Activated CD4-positive, alpha-beta T cell treated with anti-CD3 and anti-CD28 coated beads, Interleukin-2, amount 50 U/mL, for 4 hours (primary cell): ENCODE measurements at places on chromosomes 4 and X.

- no peak for DNase-seq
Measured at GRCh38 chr4:73831569-73831968, 4.9 kb upstream of the CXCL6 start.

GRCh38 chr4:40579983-40580382, 49.7 kb downstream of the RBM47 start:
- no peak for DNase-seq

GRCh38 chr4:164442180-164442579, 311.8 kb upstream of the SMIM31 start:
- DNase-seq: no peak

- DNase-seq: no peak
Measured at GRCh38 chr4:184382189-184382846, 92.0 kb downstream of the IRF2 start.

GRCh38 chr4:76953956-76954355, 4.4 kb downstream of the SEPTIN11 start:
- no peak for DNase-seq

- no peak for DNase-seq
Measured at GRCh38 chr4:87530868-87531267, 1.7 kb upstream of the SPARCL1 start.

- no peak for DNase-seq
Measured at GRCh38 chr4:160299608-160300007, 1196.7 kb downstream of the RAPGEF2 start.

DNA sequence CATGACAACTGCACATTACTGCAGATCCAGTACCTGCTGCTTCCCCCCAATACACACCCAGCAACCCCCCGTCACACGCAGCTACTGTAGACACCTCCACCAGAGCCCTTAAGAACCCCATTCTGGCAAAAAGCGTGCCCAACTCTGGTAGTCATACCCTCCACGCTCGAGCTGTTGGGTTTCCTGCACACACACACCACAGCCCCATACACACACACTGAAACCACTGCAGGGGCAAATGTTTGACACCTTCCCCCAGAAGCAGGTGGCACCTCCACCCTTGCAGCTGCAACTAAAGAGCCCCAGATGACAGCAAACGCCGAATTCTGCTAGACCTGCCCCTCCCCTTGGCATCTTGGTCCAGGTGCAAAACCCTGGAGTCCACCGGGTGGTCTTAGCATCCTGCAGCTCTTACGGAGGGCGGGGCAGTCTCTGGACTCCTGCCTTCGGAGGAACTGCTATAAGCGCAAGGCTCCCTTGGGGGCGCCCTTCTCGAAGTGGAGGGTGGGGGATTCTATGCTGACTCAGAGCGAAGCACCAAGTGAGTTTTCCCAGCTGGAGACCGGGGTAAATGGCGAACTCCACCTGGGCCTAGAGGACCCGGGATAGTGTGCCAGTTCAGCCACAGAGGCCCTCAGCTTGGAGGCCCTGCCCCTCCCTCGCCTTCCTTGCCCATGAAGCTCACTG, 1.5 kb downstream of the FRMPD3 start:
- no peak for DNase-seq

DNA sequence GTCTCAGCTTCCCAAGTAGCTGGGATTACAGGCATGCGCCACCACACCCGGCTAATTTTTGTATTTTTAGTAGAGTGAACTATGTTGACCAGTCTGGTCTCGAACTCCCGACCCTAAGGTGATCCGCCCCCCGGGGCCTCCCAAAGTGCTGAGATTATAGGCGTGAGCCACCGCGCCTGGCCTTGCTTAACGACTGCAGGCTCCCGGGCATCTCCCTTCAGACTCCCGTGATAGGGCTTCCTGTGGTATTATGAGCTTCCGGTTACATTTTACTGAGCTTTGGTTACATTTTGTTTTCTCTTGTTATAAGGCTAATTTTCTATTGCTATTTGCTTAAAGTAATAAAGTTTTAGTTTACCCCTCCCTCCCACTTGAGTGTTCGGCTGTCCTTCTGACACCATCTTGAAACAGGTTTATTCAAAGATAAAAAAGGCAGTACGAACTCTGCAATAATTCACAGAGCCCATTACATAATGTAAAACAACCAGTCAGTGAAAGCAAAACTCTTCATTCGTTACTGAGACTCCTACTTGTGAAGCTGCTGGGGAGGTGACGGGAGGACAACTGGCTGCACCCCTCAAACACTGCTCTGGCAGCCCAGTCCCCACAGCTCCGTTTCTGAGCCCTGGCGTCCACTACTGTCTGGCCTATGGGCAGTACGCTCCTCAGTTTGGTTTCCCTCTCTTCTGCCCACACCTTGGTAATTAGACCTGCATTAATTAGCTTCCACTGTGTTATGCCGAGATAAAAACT, 795.7 kb upstream of the SLIT2 start:
- DNase-seq: no peak

DNA sequence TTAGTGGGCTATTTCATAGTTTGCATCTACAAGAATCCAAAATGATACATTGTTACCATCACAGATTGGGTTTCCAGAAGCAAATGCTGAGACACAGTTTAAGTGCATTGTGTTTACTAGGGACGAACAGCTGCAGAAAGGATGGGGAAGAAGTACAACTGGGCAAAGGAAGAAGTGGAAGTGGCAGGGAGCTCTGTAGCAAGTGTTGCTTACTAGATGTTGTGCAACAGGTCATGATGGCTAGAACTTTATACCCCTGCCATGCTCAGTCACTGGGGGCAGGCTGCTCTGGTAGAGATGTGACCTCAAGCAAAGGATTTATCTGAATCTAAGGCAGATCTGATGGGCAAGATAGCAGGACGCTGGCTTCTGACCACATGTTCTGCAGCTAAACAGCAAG, 76.1 kb upstream of the EMCN start:
- DNase-seq: no peak

GRCh38 chr4:183284965-183285364, 35.1 kb downstream of the CLDN22 start:
- no peak for DNase-seq

GRCh38 chr4:139609647-139610046, 53.6 kb upstream of the SETD7 start:
- DNase-seq: no peak

- no peak for DNase-seq
Measured at GRCh38 chrX:69298466-69299140, 133.3 kb upstream of the PJA1 start.

DNA sequence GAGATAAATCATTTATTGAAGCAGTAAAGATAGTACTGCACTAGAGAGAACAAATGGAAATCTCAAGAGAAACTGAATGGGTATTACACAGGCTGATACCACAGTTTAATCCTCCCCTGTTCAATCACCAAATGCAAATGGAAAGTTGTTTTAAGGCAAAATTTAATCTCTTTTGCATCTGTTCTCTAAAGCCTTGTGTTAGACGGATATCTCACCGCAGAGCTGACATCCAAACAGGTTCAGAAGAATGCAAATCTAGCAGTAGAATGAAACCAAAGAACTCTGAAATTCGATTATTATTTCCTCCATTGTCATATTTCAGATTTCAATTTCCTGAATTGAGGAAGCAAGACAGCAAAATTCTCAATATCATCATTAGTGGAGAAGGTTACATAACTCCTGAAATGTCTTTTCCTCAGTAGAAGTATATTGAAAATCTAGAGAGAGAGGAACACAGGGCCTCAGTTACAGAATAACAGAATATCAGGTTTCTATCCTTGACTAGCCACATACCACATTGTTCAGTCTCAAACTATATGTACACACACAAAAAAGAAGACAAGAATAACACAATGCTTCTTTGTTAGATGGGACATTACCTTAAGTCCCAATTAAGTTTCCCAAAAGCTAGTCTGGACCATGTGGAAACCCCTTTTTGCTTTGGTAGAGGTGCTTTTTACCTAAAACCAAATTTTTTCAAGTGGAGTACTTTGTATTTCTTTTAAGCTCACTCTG, 94.1 kb upstream of the BANK1 start:
- DNase-seq: no peak

GRCh38 chr4:99330648-99331047, 9.4 kb upstream of the ADH1B start:
- no peak for DNase-seq

- DNase-seq: no peak
Measured at GRCh38 chr4:176186671-176187395, 8.6 kb downstream of the SPATA4 start.

GRCh38 chr4:55312489-55313101, 33.4 kb upstream of the SRD5A3 start:
- DNase-seq: peak; percentile 14

GRCh38 chrX:122094611-122095010, 1047.2 kb downstream of the GLUD2 start:
- no peak for DNase-seq

GRCh38 chr4:110165382-110166286, 32.8 kb downstream of the ELOVL6 start:
- peak; percentile 53 for DNase-seq

GRCh38 chr4:99714179-99714578, 56.6 kb upstream of the C4orf54 start:
- no peak for DNase-seq

DNA sequence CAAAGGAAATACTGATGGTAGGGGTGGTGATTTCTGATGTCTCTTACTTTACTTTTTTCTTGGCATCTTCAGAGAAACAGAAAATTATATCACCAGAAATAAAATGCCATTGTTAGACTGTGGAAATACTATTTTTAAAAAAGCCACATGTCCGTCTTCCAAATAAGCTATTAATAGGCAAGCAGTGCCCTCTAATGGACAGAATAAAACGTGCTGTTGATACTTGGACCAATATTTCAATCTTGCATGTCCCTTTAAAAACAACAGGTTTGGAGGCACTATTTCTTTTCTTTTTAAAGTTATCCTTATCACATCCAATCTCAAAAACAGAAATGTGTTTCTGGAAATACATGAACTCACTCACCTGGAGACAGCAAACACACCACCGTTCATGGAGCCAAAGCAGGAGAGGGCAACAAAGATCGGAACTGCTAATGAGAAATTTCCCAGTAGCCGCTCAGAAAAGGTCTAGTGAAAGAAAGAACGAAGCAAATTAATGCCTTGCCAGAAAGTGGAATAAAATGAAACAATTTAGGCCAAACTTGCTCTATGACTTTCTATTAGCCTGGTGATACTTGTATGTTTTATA, 59.2 kb downstream of the SLC7A11 start:
- no peak for DNase-seq

DNA sequence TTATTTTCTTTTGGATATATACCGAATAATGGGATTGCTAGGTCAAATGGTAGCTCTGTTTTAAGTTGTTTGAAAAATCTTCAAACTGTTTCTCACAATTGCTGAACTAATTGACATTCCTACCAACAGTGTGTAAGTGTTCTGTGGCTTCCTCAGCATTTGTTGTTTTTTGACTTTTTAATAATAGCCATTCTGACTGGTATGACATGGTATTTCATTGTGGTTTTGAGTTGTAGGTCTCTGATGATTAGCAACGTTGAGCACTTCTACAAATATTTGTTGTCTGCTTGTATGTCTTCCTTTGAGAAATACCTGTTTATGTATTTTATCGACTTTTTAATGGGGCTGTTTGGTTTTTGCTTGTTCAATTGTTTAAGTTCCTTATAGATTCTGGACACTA, 680.1 kb upstream of the GRIA3 start:
- no peak for DNase-seq

- no peak for DNase-seq
Measured at GRCh38 chr4:52015366-52015765, 4.8 kb downstream of the LRRC66 start.

GRCh38 chr4:120508036-120508435, 414.5 kb downstream of the PRDM5 start:
- DNase-seq: no peak

- no peak for DNase-seq
Measured at GRCh38 chr4:79210636-79211049, 115.2 kb downstream of the NAA11 start.

GRCh38 chrX:115589419-115589818, 28.4 kb downstream of the PLS3 start:
- no peak for DNase-seq

DNA sequence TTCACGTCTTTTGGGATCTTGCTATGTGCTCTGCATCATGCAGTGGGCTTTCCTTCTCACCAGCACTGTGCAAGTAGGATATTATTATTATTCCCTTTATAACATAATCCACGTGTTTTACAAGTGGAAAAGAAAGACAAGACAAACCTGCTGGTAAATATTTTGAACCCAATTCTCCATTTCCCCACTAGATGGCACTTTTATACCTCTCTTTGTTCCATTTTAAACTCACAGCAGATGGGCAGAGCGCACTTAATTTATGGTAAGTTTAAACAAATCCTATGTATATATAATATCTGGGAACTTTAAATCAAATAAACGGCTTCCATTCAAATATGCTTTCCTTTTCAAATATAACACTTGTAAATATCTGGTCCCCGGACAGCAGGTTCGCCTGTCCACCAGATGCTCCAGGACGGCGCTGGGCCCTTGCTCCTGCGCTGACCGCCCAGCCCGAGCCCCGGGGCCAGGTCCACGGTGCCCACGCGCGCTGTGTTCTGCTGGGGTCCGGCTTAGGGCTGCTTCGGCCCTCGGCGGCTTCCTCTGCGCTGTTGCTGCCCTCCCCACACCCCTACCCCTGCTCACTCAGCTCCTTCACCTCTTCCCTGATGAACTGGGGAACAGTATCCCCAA, 31.1 kb downstream of the F11 start:
- DNase-seq: no peak

GRCh38 chr4:109352941-109353340, 50.5 kb upstream of the COL25A1 start:
- DNase-seq: no peak

DNA sequence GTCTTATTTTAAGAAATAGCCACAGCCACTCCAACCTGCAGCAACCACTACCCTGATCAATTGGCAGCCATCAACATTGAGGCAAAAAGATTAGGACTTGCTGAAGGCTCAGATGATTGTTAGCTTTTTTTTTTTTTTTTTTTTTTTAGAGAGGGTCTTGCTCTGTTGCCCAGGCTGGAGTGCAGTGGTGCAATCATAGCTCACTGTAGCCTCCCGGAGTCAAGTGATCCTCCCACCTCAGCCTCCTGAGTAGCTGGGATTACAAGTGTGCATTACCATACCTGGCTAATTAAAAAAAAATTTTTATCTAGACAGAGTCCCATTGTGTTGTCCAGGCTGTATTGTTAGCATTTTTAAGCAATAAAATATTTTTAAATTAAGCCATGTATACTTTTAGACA, 26.5 kb downstream of the RHOH start:
- no peak for DNase-seq

- DNase-seq: no peak
Measured at GRCh38 chr4:116501954-116502353, 583.4 kb downstream of the TRAM1L1 start.
